ENCODE measurements at places on chromosomes 13 and 19.
A peak's percentile ranks its signal among the peaks of the same experiment; 100 is the strongest.

DNA sequence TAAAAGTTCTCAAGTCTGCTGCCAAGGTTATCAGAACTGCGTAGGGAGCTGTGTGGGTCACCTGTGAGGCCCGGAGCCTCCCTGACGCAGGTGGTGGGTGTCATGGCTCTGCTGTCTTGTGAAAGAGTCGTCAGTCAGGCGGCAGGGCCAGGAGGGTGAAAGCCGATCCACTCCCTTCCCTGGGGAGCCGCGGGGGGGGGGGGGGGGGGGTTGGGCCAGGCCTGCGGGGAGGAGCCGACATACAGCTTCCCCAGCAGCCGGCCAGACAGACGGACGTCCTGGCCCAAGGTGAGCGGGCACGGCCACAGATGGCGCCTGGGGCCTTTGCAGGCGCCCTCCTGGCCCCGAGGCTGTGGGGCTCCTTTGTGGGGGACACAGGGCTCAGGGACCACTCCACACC lies 12.4 kb downstream of the SBNO2 start:
- DNase-seq = no peak

- DNase-seq = peak; percentile 19
Measured at GRCh38 chr13:36345438-36346221, 564 bp downstream of the SPART start.

- DNase-seq = no peak
Measured at GRCh38 chr19:35766571-35767104, 8.7 kb downstream of the PROSER3 start.

DNA sequence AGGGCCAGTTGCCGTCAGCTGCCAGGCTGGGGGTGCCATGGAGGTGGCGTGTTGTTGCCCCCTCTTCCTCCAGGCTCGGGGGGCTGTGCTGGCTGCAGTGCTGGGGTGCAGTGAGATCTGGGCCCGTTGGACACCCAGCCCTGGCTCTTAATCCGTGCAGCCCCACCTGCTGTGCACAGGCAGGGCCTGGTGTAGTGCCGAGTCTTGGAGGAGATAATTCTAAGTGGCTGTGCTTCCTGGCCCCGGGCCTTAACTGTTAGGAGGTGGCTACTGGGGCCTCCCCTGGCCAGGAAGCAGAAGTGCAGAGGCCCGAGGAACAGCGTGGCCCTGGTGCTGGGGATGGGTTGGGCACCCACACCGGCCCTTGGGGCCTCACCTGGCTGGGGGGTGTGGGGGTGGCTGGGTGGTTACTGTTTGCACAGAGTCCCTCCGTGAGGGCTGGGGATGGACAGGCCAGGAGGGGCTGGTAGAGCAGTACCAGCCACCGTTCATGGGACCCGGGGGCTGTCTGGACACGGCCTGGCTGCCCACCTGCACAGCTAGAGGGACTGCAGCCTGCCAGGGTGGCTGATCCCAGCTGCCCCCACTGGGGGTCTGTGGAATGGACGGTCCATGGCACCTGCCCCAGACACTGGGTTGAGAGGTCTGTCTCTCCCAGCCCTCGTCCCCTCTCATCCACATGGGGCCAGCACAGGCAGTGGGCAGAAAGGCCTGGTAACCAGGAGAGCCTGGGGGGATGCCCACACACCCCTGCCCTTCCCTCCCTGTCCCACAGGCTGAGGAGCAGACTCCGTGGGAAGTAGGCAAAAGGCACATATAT lies 3.3 kb downstream of the GPX4 start:
- no peak for DNase-seq

DNA sequence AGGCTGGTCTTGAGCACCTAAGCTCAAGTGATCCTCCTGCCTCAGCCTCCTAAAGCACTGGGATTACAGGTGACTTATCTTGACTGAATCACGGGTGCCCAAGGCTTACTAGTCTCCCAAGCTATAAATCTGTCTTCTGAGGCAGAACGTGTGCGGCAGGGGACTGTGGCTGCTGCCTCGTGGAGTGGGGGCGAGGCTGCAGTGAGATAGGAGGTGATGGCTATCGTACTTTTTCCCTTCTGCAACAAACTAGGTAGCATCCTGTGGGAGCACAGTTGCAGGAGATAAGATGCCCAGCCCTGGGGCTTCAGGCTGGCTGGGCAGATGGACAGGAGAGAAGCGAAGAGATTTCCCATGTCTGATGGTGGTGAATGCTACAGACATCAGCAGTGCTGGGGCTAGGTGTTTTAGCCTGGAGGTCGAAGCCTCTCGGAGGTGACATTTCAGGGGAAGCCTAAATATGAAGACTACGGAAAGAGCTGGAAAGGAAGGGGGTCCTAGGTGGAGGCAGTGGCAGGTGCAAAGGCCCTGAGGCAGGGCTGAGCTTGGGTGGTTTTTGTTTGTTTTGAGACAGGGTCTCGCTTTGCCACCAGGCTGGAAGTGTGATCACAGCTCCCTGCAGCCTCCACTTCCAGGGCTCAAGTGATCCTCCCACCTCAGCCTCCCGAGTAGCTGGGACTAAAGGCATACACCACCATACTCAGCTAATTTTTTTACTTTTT lies 7.4 kb downstream of the B3GNT3 start:
- no peak for DNase-seq

DNA sequence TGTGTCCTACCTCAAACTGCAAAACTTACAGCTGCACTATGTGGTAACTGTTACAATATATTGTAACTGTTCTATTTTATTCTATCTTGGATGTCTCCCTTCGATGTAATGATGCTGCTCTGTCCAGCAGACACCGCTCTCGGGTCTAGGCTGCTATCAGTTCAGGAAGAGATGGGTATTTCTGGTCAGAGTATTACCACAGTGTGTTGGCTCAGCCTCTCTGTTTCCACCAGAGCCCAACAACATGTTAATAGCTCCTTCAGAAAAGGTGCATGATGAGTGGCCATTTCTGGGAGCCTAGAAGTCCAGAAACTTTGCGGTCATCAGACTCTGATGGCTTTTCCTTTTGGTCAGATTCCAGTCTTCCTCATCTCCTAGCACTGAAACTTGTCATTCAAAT lies 35.9 kb upstream of the IGFL1 start:
- no peak for DNase-seq

- no peak for DNase-seq
Measured at GRCh38 chr13:60288569-60288968, 108.5 kb upstream of the TDRD3 start.

- DNase-seq = peak; percentile 60
Measured at GRCh38 chr19:46713781-46714443, 3.0 kb downstream of the PRKD2 start.

DNA sequence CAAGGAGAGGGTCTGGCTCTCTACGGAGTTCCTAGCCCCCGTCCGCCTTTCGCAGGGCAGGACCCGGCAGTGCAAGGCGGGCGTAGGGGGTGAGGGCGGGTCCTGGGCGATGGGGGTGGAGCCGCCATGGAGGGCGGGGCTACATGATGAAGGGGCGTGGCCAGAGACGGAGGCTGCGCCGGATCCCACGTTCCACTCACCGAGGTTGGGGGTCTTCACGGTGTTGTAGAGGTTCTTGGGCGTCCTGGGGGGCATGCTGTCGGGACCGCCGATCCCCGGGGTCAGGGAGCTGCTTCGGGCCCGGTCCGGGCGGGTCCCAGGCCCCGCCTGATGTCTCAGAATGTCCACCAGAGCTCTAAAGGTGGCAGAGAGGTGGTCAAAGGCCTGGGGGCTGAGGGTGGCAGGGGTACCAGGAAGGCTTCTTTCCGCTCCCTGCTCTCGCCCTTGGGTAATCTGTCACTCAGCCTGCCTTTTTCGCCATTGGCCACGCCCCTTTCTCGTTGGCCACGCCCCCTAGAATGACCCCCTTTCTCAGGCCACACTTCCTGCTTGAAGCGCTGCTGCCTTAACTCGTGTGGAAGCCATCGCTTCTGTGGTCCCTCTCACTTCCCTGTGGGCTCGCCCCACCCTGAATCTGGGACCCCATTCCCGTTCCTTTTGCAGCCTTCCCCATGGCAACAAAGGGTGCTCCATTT lies 2.5 kb downstream of the SHISA7 start:
- DNase-seq = no peak

- DNase-seq = peak; percentile 5
Measured at GRCh38 chr13:25085125-25085742, 10.7 kb upstream of the PABPC3 start.

DNA sequence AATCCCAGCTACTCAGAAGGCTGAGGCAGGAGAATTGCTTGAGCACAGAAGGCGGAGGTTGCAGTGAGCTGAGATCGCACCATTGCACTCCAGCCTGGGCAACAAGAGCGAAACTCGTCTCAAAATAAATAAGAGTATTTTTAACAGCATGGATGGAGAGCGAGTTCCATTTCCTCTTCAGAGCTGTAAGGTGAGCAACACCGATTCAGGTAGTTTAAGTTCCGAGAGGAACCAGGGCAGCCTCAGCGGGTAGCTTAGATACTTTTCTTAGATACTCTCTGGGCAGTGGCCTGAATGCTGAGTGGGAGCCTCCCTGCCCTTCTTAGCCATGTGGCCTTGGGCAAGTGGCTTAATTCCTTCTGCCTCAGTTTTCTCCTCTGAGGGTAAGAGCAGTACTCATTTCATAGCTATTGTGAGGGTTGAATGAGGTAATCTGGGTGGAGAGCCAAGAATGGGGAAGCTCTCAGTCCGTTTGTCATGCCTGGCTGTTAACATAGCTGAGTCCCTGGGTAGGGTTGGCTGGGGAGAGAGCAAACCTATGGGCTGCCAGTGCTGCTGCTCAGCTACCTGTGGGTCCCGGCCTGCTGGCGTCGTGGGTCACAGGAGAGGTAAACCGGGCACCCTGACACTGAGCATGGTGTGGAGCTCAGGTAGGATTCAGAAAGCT lies 4.1 kb downstream of the ATP11A start:
- DNase-seq = no peak

DNA sequence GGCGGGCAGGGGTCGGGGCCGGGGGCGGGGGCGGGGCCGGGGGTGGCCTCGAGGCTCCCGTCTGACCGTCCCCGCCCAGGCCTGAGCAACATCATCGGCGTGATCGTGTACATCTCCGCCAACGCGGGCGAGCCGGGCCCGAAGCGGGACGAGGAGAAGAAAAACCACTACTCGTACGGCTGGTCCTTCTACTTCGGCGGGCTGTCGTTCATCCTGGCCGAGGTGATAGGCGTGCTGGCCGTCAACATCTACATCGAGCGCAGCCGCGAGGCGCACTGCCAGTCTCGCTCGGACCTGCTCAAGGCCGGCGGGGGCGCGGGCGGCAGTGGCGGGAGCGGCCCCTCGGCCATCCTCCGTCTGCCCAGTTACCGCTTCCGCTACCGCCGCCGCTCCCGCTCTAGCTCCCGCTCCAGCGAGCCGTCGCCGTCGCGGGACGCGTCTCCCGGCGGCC lies 9.4 kb upstream of the CACNG6 start:
- no peak for DNase-seq

DNA sequence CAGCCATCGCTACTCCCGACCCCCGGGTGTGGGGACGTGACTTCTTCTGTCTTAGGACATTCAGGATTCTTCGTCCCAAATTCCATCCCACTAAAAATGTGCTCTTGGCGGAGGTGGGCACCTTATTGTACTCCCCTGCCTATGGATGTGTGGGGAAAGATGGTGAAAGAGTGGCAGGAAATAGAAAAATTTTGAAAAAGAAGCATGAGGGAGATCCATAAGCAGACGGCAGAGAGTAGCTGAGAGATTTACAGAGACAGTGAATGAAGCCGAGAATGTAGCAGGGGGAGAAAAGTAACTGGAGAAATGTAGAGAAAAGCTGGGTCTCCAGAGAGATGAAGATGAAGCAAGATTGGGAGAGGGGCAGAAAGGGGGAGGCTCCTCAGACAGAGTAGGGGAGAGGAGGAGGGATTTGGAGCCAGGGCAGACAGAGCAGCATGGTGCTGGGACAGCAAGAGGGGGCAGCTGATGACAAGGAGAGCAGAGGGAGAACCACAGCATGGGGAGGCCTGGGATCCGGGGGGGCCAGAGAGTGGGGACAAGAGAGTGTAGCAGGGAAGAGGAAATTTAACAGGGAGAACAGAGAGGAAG lies 843 bp downstream of the ZNF610 start:
- no peak for DNase-seq

DNA sequence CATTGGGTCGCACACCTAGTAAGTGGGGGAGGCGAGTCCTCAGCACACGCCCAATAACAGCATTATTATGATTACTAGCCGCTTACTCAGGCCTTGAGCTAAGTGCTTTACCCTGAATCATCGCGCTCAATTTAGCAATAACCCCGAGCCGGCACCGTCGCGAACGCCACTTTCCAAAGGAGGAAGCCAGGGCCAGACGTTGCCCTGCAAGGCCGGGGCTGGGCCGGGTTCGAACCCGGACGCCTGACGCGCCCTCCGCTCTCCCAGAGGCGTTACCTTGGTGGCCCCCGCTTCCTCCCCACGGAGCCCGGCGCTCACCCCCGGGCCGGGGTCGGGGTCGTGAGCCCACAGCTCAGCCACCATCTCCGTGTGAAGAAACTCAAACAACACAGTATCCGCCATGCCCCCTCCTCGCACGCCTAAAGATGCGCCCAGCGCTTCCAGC lies at the start of gene TRAPPC6A:
Gene TRAPPC6A (minus strand): TSS at position 421 of the 445 bp plus-strand sequence. CDS start 19 bp downstream, at position 402.
- no peak for DNase-seq

DNA sequence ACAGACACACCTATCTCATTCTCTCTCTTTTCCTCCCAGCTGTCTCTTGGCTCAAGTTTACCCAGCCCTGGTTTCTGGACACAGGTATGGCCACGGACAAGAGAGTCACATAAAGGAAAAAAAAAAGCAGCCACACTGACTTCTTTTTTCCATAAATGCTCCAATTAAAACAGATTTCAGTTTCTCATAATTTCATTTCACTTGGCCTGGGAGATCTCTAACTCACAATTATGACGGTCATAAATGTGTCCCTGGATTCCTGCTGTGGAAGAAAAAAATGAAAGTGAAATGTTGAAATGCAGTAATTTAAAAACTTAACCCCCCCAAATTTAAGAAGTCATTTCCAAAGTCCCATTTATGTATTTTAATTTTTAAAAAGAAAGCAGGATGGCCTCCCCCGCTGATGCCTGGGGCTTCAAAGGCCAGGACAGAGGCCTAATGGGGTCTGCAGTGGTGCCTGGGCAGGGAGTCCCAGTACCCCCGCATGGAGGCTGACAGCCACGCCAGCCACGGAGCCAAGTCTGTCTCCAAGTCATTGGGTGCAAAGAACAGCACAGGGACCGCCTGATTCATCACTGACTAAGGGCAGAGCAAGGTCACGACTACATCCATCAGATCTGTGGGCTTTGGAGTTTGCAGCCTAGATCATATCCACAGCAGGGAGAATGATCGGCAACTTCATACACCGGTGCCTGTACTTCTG lies 79.7 kb downstream of the TSHZ3 start:
- no peak for DNase-seq

GRCh38 chr13:98710521-98710920 lies 42.0 kb downstream of the SLC15A1 start:
- no peak for DNase-seq

GRCh38 chr19:51820011-51820410 lies 25.1 kb downstream of the FPR3 start:
- DNase-seq = no peak

DNA sequence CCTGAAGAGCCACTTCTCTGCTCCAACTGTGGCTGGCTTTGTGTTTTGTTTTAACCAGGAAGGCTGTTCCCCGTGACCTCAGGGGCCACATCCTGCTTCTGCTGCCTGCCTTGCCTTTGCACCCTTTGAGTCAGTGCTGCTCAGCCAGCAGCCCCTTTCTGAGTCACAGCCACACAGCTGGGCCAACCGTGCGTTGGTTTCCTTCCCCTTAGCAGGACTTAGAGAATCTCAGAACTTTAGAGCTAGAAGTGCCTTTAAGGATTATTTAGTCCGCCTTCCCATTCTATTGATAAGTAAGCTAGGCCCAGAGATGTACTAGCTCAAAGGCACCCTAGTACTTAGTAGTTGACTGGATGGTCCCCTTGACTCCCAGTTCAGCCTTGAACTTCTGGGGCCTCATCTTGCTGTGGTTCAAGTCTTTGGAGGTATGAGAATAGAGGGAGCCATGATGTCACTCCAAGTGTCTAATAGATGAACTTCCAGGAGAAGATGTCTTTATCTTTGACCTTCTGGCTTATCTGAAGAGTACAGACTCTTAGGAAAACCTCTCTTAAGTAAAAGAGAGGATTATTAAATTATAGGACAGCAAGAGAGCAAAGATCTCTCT lies 8.0 kb downstream of the RGCC start:
- DNase-seq = peak; percentile 74
